ENCODE measurements at places on chromosomes 3 and 15. TPM values are rescaled to one million over a fixed set of nuclear protein-coding genes. Genes with fewer than 3 reads are reported as not detected.

DNA sequence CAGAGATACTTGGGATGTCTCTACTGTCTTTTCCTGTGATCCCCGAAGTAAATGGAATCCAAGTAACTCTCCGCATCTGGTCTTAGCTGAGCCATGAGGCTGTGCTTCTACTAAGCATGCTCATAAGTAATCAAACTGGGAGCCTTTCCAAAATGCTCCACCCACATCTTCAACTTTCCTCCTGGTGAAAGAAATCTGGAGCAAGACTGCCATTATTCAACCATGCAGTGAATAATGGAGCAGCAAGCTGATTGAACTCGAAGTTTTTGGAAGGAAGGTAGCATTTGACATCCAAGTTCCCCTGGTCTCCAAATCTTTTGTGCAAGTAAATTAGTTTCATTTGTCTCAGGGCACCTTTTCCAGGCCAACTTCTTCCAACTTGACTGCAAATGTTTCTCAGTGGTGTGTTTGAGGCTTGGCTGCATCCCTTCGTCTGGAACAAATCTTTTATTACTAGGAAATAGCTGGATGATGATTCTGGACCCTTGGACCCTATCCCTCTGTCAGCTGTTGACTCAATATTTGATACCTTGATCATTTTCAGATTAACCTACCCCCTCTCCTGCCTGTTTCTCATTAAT is 19.4 kb downstream of the GXYLT2 start:
- no peaks in the 10 kb centered on the region for H3K36me3 ChIP-seq
- no peaks in the 10 kb centered on the region for H3K27me3 ChIP-seq
- no peak overlapping the region for H3K4me3 ChIP-seq
- no peak overlapping the region for H3K27ac ChIP-seq

DNA sequence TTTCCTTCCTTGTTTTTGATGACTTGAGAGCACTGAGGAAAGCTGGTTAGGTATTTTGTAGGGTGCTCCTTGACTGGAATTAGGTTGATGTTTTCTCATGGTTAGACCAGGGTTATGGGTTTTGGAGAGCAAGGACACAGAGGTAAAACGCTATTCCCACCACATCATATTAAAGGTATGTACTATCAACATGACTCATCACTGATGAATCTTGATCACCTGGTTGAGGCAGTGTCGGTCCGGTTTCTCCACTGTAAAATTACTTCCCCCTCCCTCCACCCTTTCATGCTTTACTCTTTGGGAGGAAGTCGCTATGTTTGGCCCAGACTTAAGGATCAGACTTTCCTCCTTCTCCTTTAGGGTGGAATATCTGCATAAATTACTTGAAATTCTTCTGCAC is 201.6 kb downstream of the EDEM1 start:
- H3K4me1 ChIP-seq: no peaks in the 10 kb centered on the region
- H3K27ac ChIP-seq: no peak overlapping the region
- no peak for DNase-seq
- no peaks in the 10 kb centered on the region for H3K27me3 ChIP-seq
- H3K4me3 ChIP-seq: no peak overlapping the region

- no peak overlapping the region for H3K4me3 ChIP-seq
- peak; percentile 56 for DNase-seq
- H3K27me3 ChIP-seq: no peaks in the 10 kb centered on the region
- no peaks in the 10 kb centered on the region for H3K36me3 ChIP-seq
- no peak overlapping the region for H3K27ac ChIP-seq
- H3K4me1 ChIP-seq: no peaks in the 10 kb centered on the region
These were observed 24.6 kb upstream of the DMXL2 start for GRCh38 chr15:51647128-51647562.

GRCh38 chr3:177447938-177448337 is 250.7 kb upstream of the TBL1XR1 start:
- no peaks in the 10 kb centered on the region for H3K27me3 ChIP-seq
- no peaks in the 10 kb centered on the region for H3K4me1 ChIP-seq
- H3K36me3 ChIP-seq: no peaks in the 10 kb centered on the region
- no peak overlapping the region for H3K4me3 ChIP-seq

DNA sequence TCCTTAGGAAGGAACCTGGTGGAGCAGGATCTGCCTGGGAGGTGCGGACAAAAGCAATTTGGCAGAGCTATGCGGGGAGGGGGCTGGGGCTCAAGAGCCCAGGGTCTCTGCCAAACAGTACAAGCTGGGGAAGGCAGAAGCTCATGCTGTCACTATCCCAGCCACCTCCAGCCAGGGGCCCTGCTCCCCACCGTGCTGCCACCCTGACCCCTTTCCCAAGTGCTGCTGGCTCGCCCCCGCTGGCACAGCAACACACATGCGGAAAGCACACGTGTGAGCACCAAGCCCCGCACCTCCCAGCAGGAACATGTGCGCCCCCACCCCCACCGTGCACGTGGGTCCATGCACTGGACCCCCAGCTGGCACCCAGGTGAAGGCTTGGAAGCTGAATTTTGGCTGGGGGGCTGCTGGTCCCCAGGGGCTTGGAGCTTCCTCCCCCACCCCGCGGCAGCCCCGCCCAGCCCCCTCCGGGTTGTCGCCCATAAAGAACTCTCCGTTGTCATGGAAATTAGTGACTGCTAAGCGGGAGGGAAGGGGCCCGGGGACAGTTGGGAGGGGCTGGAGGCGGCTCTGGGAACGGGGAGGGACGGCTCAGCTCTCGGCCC is 742 bp downstream of the CAMKV start:
- DNase-seq: no peak
- no peak overlapping the region for H3K27ac ChIP-seq
- H3K36me3 ChIP-seq: no peaks in the 10 kb centered on the region
- H3K4me1 ChIP-seq: peaks cover 11% of the 10 kb centered on the region
- peak overlapping the region; percentile 47 for H3K4me3 ChIP-seq

DNA sequence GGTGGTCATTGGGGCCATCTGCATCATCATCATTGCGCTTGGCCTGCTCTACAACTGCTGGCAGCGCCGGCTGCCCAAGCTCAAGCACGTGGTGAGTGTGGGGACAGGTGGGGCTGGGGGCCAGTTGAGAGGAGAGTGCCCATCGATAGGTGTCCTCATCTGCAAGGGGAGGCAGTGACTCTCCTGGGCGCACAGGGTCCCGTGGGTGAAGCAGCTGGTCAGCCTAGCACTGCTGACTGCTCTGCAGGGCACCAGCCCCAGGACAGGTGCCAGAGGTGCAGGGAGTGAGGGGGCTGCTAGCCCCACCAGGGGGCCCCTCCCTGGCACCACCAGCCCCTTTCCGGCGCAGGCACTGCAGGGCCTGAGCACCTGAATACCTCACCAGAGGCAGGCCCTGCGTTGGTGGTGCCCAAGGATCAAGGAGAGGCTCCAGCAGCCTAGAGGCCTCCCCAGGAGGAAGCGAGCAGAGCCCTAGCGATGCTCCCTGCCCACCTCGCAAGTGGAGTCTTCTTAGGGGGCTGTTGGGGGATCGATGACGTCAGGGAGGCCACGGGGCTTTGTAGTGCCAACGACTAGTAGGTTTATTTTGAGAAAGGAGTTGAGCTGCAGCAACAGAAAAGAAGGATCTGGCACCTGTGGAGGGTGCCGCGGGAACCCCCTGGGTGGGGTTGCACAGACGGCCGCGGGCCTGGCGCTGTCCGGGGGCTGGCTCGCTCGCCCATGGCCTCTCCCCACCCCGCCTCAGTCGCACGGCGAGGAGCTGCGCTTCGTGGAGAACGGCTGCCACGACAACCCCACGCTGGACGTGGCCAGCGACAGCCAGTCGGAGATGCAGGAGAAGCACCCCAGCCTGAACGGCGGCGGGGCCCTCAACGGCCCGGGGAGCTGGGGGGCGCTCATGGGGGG is 976 bp upstream of the ABTB1 start:
- H3K4me3 ChIP-seq: peak overlapping the region; percentile 92
- H3K27me3 ChIP-seq: no peaks in the 10 kb centered on the region
- H3K36me3 ChIP-seq: no peaks in the 10 kb centered on the region
- H3K4me1 ChIP-seq: peaks cover 20% of the 10 kb centered on the region
- H3K27ac ChIP-seq: peak overlapping the region; percentile 91

- no peak overlapping the region for H3K4me3 ChIP-seq
- no peaks in the 10 kb centered on the region for H3K36me3 ChIP-seq
- H3K27me3 ChIP-seq: no peaks in the 10 kb centered on the region
- H3K27ac ChIP-seq: peak overlapping the region; percentile 94
These were observed 4.9 kb downstream of the LPP start for GRCh38 chr3:188158731-188159310.

DNA sequence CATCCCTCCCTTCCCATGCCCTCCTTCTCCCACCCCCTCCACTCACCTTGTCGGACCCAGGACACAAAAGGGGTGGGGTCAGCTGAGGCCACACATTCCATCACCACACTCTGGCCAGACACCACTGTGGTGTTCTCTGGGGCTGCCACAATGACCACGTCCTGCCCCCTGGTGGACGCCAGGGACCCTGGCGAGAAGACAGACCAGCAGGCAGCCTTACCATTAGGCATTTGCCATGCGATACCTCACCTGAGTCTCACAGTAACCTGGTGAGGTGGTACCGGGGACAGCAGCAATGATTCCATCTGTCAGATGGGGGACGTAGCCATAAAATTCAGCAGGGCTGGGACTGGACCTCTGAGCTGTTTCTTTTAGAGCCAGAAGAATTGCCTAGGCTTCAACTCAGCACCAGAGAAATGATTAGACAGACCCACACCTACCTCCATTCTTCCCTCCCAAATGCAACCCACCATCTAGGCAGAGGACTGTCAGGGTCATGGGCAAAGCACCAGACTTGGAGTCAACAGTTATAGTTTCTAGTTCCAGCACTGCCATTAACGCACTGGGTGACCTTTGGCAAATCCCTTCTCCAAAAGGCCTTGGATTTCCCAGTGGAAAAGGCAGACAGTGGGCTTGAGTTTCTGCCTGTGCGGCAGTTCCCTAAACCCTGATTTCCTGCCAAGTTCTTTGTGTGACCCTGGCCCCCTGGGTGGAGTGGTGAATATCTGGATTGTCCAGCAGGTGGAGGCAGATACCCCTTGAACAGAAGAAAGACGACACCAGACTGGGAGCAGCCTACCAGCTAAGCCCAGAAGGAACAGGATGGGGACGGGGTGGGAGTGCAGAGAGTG is 21.8 kb downstream of the IGDCC4 start:
- H3K4me3 ChIP-seq: no peak overlapping the region
- DNase-seq: peak; percentile 70
- H3K27ac ChIP-seq: no peak overlapping the region
- H3K4me1 ChIP-seq: no peaks in the 10 kb centered on the region
- H3K27me3 ChIP-seq: peaks cover 6% of the 10 kb centered on the region

- H3K27me3 ChIP-seq: peaks cover 12% of the 10 kb centered on the region
- H3K4me3 ChIP-seq: peak overlapping the region; percentile 42
- no peaks in the 10 kb centered on the region for H3K4me1 ChIP-seq
These were observed 530 bp upstream of the PCOLCE2 start for GRCh38 chr3:142889212-142890014.

DNA sequence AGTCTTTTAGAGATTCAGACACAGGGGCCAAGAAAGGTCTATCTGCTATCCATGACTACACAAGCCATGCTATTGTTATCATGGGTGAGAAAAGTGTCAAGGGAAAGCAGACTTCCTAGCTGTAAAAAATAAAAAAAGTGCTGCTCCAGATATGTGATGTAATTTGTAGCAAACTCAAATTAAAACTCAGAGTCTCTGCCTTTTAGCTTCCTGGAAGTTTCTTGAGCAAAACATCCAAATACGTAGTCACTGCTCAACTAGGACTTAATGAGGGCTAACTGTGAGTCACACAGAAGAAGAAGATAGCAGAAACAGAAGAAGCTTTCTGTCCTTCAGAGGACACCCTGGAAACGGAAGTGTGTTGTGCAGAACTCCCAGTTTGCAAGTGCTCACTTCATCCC is 393.4 kb upstream of the NR2F2 start:
- H3K4me3 ChIP-seq: no peak overlapping the region
- H3K4me1 ChIP-seq: no peaks in the 10 kb centered on the region
- DNase-seq: no peak
- H3K27ac ChIP-seq: no peak overlapping the region
- no peaks in the 10 kb centered on the region for H3K36me3 ChIP-seq
- H3K27me3 ChIP-seq: no peaks in the 10 kb centered on the region

DNA sequence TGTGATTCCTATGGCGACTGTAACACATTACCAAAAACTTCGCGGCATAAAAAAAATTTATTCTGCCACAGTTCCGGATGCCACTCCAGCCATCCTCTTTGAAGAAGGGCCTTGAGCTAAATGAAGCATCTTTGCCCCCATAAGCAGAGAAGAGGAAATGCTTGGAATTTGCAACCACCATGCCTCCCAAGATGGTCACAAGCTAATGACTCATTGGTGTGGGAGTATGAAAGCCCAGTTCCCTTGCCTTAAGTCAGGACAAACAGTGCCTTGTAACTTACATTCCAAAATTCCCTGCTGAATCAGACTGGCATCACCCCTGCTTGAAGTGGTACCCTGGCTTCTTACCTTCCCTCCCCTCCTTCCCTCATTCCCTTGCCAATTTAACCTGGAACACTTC is 1077.4 kb downstream of the EPHA3 start:
- no peaks in the 10 kb centered on the region for H3K36me3 ChIP-seq
- H3K27me3 ChIP-seq: no peaks in the 10 kb centered on the region
- no peak overlapping the region for H3K4me3 ChIP-seq

DNA sequence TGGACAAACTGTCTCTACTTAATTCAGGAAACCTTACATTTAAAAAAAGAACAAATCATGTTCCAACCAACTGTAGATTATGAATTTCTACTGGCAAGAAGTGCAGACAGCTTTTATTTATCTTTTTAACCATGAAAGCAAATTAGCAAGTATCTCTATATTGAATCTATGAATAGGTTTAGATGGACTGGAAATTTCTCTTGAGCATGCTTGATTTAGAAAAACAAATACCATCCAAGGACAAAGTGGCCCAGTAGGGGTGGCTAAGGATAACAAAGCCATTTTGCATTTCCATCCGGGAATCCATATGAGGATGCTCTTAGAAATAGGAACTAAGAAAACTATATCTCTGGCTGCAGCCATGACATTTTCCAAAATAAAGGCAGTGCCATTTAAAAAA is 150.6 kb downstream of the KCNMB2 start:
- no peak overlapping the region for H3K4me3 ChIP-seq
- H3K27me3 ChIP-seq: no peaks in the 10 kb centered on the region
- H3K4me1 ChIP-seq: no peaks in the 10 kb centered on the region
- DNase-seq: no peak

DNA sequence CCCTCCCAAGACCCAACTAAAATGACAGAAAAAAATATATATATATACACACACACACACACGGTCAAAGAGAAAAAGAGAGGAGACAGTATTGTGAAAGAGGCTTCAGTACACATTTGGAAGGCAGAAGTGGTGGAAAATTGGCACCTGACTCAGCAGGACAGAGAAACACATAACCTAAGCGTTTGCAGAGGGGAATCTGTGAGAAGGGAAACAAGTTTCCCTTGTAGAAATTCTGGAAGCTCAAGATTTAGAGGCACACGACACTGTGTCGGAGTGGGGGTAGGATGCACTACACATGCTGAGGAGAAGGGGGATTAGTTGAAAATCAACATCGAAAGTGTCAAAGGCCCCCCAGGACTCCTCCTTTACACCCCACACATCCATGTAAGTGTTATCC is 53.1 kb downstream of the PAK2 start:
- H3K27ac ChIP-seq: no peak overlapping the region
- H3K4me1 ChIP-seq: no peaks in the 10 kb centered on the region
- H3K4me3 ChIP-seq: no peak overlapping the region

The PPARG gene
- 46.4 TPM for total RNA-seq

The FMN1 gene
- total RNA-seq: 36.9 TPM

The MAN2C1 gene
- total RNA-seq: 777 TPM

The TMEM43 gene
- total RNA-seq: 30.5 TPM

The FETUB gene
- not detected for total RNA-seq

The SCN11A gene
- total RNA-seq: 0.67 TPM

The GREM1 gene
- 4.9 TPM for total RNA-seq

The XYLB gene
- 15.8 TPM for total RNA-seq

The CCNB2 gene
- total RNA-seq: 5.2 TPM

Data from Peyer's patch (tissue), 4 donors.